ENCODE measurements at places on chromosomes 5 and 9.

GRCh38 chr5:83494666-83495065, 23.1 kb downstream of the VCAN start:
- DNase-seq: no peak

- DNase-seq: no peak
Observed at GRCh38 chr5:172407241-172407691, 47.1 kb downstream of the SH3PXD2B start.

DNA sequence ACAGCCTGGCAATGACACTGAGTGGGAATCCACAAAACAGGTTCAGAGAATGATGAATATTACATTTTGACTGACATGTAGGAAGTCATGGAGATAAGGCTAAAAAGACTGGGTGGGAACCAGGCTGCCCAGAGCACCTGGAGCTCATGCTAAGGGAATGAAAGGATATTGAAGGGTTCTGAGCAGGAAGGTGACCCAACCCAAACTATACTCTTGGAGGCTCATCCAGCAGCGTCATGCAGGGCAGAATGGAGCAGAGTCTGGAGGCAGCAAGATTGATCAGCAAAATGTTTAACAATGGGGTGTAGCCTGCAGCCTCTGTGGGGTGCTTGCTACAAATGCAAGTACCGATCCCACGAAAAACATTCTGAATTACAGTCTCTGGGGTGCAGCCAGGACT, 120.2 kb downstream of the PSD2 start:
- DNase-seq: no peak

GRCh38 chr5:118017536-118017935, 970.8 kb downstream of the DTWD2 start:
- no peak for DNase-seq

GRCh38 chr5:32753051-32753450, 41.9 kb downstream of the NPR3 start:
- peak; percentile 34 for DNase-seq

DNA sequence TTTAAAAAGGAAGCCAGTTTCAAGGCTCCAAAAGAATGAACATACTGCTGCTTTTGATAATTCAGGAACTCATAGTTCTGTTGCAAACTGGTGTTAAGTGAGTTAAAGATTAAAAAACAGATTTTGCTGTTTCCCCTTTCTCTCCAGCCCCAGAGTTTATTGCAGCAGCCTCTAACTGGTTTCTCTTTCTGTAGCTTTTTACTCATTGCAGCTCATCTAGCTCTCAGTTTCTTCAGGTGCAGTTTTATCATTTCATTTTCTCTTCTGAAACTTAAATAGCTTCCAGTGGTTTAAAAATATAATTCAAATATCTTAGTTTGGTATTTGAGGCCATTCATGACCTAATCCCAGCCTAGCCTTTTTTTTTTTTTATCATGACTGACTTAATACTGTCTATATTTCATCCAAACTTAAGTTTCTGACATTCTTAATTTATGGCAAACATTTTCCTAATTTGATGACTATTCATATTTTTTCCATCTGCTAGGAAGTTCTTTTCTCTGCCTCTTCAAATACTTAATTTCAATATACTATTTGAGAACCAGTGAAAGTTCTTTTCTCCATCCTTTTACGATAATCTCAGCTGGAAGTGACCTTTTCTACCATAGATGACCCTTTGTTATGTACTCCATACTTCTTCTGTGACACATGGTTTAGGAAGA, 252.7 kb upstream of the GRIA1 start:
- no peak for DNase-seq

DNA sequence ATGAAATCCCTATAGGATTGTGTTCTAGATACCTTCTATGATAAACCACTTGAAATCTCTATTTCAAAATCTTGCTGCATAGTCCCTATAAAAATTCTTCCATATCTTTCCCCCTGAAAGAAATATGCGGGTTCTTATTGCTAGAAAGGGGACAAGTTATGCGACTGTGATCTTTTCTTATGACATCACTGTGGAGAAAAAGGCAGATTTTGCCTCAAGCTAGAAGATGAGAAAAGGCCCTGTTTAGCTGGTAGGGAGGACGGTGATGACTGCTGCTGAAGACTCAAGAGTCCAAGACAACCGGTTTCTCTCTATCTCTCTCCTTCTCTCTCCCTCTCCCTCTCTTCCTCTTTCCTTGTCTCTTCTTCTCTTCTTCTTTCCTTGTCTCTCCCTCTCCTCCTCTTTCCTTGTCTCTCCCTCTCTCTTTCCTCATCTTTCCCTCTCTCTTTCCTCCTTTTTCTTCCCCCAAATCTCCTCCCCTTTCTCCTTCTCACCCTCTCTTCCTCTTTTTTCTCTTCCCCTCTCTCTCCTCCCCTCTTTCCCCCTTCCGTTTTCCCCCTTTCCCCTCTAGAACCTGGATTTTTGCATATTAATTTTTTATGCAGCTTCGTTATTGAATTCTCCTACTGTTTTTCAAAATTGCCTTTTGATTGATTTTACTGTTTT, 5.3 kb downstream of the OR2S2 start:
- no peak for DNase-seq

GRCh38 chr5:131245312-131245711, 18.5 kb upstream of the CDC42SE2 start:
- no peak for DNase-seq

GRCh38 chr5:59819806-59820205, 73.7 kb downstream of the PDE4D start:
- DNase-seq: no peak

- DNase-seq: no peak
Observed at GRCh38 chr5:10921160-10921559, 160.1 kb upstream of the DAP start.

DNA sequence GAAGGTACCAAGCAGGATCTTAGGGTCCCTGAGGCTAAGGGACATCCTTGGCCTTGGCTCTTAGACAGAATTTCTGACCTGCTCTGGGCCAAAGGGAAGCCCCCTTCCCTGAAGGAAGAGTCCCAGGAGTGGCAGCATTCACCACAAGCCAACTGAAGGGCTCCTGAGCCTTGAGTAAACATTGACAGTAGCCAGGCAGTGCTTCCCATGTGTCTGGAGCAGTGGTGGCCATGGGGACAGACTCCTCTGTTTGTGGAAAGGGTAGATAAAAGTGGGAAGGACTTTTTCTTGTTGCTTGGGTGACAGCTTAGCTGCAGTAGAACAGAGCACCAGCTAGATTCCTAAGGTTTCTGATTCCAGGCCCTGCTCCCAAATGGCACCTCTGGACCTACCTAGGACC, 61.4 kb upstream of the VLDLR start:
- DNase-seq: no peak

GRCh38 chr5:167708449-167708848, 583.0 kb upstream of the WWC1 start:
- DNase-seq: no peak

DNA sequence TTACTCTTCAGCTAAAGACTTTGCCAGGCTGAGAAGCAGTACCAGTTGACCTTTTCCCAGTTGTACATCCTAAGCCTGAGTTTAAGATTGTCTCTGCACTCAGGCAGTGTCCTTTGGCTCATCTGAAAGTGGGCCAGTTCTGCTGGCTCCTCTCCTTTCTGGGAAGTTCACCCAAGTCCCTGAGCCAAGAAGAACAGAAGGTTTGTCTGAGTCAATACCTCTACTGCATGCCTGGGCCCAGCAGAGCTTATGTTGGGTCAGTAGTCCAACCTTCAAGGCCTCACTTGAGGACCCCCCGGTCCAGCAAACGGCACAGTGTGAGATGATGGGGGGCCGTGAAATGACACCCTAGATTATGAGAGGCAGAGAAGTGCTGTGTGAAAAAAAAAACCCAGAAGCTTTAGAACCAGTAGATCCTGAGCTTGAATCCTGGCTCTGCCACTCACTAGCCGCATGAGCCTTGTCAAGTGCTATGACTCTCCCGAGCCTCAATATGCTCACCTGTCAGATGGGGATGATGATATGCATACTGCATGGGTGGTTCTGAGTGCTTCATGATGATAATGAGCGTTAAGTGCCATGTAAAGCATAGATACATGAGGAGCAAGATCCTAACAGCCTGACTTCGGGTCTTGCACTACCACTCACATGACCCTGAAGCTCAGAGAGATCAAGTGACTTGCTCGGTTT, 156.0 kb downstream of the MACROH2A1 start:
- DNase-seq: no peak

- DNase-seq: no peak
Observed at GRCh38 chr9:849431-849830, 7.9 kb downstream of the DMRT1 start.

DNA sequence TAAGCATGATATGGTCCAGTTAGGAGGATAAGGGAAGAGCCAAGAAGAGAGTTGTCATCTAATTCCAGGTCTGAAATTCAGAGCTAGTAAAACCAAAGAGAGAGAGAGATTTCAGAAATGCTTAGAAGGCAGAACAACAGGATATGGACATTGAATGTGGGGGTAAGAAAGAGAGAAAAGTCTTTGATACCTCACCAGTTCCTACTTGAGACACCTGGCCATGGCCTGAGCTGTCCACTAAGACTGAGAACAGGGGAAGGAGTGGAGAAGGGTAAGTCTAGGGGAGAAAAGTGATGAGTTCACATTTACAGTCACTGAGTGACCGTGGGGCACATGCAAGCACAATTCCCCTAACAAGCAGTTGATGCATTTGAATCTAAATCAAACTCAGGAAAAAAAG, 35.5 kb downstream of the TIMD4 start:
- DNase-seq: no peak

DNA sequence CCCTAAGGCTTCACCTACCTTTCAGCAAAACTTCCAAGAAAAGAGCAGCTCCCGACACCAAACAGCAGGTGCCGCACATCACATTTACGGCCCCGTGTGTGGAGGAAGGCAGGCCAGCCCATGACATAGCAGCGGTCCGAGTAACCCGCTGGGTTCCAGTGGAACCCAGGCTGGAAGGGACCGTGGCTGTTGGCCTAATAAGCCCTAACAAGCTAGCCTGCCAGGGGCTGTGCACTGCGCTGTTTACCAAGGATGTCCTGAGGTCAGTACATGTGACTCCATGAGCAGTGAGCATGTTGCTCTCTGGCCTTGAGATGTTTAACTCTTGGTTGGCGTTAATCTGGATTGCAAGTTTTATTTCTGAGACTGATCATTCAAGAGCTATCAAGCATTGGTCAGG, 131.5 kb downstream of the FSTL4 start:
- no peak for DNase-seq

DNA sequence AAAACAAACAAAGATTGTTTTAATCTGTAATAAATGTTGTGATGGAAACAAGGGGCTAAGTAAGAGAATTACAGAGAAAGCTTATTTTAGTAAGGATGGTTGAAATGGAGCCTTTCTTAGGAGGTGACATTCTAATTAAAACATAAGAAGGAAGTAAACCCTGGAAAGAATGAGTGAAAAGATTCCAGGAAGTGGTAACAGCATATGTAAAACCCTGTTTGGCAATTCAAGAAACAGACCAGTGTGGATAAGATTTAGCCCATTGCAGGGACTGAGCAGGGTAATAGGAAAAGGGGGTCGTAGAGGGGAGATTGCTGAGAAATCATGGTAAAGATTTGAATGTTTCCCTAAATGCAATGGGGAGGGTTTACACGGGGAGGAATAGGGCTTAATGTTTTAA, 21.6 kb upstream of the PIP5K1B start:
- DNase-seq: no peak

- no peak for DNase-seq
Observed at GRCh38 chr9:116741086-116741740, 54.1 kb downstream of the TRIM32 start.

DNA sequence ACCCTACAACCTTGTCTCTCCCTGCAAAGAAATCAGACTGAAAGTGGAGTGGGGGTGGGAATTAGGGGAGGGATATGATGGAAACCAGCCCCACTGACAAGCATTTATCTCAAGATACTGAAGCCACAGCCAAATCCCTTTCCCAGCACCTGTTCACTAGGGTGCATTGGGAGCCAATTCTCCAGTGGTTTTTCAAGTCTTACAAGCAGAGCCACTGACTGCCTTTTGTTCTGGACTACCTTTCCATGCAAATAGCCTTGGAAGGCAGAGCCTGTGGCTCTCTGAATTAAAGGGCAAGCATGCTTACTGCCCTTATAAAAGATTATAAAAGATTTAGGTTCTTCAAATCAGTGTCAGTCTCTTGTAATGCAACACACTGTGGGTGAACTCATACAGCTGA, 8.8 kb upstream of the GGTA1 start:
- no peak for DNase-seq

GRCh38 chr9:113913426-113914195, 37.5 kb downstream of the ZNF618 start:
- DNase-seq: no peak

DNA sequence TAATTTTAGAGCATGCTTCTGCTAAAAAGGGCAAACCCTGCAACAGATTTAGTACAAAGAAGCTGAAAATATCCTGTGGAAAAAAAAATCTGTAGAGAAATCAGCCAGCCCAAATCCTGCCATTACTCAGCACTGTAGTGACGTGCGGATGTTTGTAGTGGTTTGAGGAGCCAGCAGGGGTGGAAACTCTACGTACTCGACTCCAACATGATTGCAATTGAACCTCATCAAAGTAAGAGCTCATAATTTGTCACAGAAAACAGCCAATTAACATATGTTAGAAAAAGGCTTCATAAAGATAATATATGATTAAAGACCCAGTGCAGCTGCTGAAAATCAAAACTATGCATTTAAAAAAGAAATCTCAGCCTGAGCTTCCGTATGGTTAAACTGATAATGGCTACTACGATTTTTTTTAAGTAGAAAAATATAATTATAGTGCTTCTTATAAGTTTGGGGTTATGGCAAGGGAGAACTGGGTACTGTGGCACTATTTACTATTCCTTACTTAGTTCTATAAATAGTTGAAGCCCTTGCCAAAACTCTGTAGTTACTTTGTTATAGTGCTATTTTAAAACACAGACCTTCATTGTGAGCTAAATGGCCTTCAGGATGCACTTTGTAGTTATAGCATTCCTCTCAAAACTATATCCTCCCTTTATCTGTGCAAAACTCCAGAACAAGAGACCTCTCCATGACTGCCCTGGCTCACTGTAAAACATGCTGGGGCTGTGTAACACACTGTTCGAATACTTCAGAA, 49.4 kb downstream of the MEF2C start:
- DNase-seq: no peak

GRCh38 chr5:5192681-5193080, 52.6 kb downstream of the ADAMTS16 start:
- DNase-seq: no peak

DNA sequence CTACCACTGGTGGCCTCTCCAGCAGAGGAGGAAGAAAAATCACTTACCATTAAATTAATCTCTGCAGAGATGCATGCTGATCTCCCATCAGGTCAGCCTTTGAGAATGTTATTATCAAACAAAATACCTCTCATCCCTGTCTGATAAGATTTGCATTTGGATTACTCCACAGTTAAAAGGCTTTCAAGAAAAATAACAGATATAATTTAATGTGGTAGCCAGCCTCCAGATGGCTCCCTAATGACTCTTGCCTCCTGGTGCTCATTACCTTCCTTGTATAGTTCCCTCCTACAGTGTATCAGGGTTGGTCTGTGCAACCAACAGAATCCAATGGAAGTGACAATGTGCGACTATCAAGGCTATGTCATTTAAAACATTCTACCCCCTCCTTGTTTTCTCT, 63.6 kb upstream of the TNPO1 start:
- no peak for DNase-seq

GRCh38 chr9:109411069-109411761, 86.9 kb downstream of the PTPN3 start:
- no peak for DNase-seq

All from mammary epithelial cell (primary cell).